ENCODE measurements at places on chromosomes 11 and 22.
A peak's percentile ranks its signal among the peaks of the same experiment; 100 is the strongest.

- DNase-seq = no peak
Measured at GRCh38 chr11:50298182-50298988, 265.7 kb downstream of the OR4C45 start.

DNA sequence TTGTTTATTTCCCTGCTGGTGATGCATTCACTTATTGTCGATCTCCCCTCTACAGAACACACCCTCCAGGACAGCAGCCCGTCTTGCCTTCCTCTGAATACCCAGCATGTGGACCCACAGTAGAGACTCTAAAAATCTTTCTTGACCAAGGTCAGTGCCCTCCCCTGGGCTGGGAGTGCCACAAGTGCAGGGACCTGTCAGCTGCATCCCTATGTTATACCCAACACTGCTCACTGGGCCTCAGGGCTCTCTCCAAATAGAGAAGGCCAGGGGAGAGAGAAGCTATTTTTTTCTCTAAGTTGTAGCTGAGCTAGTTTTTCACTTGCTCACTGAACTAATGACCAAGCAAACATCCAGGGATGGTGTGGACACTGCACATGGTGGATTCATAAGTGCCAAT lies 9.8 kb downstream of the KCNJ1 start:
- DNase-seq = no peak

DNA sequence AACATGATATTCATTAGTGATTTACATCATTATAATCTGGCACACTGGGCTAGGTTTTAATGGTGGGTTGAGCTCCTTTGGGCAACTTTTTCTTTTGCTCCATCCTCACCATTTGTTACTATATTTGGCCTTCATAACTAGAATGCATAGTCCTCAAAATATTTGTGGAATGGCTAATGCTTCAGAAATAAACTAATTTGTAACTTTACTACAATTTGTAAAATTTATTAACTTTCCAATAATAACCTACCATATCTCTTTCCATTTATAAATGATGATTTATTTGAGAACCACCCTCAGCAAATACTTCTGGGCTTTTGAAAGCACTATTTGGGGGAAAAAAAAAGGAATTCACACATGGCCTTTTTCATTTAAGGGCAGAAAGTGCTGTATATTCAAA lies 79.7 kb downstream of the LARGE2 start:
- DNase-seq = no peak

- peak; percentile 63 for DNase-seq
Measured at GRCh38 chr11:2377511-2378443, 667 bp downstream of the CD81 start.

DNA sequence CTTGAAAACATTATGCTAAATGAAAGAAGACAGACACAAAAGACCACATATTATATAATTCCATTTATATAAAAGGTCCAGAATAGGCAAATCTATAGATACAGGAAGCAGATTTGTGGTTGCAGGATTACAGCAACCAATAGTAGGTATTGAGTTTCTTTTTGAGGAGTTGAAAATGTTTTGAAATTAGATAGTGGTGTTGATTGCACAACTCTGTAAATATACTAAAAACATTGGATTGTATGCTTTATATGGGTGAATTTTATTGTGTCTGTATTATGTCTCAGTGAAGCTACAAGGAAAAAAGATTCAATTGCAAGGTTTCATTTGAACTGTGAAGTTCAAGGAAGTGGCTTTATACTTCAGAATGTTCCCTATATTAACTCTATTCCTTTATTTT lies 3.0 kb upstream of the RRAS2 start:
- no peak for DNase-seq

DNA sequence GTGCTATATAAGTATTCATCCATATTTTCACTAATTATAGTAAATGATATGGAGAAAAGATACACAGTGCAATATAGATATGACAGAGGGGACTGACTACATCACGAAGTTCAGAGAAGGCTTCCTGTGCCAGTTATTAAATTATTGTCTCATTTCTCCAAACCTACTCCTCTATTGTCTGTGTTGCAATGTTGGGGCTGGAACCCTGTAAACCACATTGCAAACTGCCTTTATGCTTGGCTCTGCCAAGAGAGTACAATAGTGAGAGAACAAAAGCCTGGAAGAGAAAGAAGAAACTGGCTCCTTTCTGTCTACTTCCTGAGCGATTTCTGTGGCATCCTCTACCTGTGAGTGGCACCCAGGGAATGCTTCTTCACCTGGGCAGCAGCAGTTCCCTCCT lies 46.4 kb downstream of the ME3 start:
- no peak for DNase-seq

DNA sequence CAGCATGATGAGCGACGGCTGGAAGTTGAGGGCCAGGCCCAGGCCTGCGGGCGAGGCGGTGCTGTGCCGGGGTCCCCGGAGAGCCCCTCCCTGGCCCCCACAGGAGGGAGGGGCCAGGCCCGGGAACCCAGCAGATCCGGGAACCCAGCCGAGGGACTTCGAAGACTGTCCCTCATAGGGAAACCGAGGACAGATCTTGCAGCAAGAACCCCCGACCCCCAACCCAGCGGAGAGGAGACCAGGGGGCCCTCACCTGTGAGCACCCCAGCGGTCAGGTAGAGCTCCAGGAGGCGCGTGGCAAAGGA lies 2.4 kb downstream of the SLC16A8 start:
- no peak for DNase-seq

DNA sequence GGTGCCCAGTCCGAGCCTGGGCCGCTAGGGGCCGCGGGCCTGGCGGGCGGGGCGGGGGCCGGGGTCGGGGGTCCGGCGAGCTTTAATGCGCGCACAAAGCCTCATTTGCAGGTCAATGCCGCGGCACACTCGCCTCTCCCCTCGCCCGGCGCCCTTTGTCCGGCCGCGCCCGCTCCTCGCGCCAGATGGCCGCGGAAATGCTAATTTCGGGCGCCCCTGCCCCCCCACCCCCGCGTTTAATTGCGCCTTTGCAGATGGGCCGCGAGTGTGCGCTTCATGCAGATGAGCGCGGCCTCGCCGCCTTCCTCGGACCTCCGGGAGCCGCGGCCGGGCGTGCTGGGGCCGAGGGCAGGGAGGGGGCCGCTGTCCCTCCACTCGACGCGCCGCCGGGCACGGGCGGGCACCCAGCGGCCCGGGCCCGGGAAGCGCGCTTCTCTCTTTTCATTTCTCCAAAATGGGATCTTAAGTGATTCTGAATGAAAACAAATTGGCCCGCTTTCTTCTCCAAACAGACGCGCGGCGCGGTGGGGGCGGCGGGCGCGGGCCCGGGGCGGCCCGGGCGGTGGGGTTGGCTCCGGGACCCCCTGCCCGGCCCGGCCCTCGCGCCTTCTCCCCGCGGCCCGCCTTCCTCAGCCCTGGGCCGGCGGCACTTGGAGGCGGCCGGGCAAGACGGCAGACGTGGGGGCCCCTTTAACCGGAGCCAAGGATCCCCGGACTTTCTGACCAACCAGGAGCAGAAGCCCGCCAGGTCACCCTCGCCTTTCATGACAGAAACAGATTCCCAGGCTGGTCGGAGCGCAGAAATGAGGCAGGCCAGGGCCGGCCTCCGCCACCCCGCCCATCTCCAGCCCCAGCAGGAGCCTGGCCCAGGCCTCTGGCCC lies 22.9 kb downstream of the CDKN1C start:
- DNase-seq = no peak

DNA sequence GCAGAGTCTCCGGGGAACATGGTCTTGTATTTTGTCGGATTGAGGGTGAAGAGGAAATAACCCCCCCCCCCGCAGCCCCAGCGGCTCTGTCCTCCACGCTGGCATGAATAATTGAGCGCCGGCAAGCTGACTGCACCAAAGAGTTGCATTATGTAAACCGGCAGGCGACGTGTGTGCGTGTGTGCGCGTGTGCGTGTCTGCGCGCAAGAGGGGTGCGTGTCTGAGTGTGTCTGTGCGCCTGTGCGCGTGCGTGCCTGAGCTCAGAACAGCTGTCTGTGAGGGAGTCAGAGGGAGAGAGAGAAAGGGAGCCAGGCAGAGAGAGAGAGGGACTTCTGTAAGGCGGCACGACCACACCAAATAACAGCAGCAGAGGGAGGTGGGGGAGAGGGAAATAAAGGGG lies 94.4 kb downstream of the SCN3B start:
- DNase-seq = peak; percentile 28

DNA sequence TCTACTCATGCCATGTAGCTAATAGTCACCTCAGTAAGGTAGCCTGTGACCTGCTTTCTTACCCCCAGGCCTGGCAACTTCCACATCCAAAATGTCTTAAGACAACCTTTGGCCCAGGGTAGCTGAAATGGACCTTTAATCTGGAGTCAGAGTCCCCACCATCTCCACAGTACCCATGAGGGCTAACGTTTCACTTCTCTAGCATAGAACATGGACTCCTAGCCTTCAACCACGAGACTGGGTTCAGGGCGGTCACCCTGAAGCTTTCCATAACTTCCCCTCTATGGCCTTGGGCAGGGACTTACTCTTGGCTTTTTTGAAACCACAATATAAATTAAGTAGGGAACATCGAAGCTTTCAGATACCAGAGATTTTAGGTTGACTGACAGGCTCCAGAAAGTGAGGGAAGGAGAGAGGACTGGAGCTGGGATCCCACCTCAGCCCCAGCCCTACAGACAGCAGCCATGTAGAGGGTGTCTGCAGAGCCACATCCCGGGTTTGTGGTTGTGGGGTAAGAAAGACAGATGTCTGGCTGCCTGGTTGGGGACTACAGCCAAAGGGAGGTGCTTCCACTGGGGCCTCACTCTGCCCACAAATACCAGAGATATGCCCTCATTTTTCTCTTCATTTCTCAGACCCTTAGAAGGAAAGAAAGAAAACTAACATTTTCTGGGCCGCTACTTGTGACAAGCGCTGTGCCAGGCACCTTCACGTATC lies 2.6 kb downstream of the TBC1D10A start:
- peak; percentile 78 for DNase-seq

DNA sequence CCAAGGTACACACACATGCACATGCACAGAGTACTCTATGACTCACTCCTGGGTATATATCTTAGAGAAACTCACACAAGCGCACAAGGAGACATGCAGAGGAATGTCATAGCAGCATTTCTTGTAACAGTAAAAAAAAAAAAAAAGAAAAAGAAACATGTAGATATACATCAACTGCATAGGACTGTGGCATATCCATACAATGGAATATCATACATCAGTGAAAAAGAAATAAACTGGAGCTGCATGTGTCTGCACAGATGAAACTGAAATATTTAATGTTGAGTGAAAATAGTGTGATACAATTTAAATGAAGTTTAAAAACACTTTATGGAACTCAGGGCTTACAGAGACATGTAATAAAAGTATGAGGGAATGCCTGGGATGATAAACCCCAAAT lies 46.4 kb downstream of the SYT13 start:
- no peak for DNase-seq

DNA sequence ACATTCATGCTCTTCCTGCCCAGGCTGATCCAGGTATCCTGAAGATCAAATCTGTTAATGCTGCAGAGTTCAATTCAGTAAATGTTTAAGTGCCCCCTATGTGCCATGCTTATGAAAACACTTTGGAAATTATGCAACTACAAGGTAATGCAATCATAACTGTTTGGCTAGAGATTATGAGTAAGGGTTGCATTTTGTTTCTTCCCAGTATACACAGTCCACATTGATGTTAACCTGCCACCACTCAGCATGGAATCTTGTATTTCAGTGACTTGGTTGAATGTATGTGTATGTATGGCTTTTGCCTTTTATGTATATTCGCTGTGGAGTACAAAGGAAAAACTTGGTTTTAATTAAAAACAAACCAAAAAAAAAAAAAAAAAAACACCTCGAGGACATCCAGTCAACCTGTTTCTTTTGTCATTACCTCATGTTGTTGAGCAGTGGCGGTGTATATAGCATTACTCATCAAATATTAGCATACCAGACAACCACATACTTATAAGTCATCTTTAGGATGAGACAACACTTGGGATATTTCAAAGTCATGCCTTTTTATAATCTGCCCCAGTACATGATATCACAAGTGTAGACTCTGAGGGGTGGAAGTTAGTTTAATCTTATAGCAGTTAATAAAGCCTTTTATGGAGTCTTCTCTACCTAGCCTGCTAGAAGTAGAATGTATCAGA lies 86.1 kb upstream of the HORMAD2 start:
- DNase-seq = peak; percentile 62

GRCh38 chr11:128448981-128449713 lies 138.2 kb downstream of the ETS1 start:
- DNase-seq = no peak

DNA sequence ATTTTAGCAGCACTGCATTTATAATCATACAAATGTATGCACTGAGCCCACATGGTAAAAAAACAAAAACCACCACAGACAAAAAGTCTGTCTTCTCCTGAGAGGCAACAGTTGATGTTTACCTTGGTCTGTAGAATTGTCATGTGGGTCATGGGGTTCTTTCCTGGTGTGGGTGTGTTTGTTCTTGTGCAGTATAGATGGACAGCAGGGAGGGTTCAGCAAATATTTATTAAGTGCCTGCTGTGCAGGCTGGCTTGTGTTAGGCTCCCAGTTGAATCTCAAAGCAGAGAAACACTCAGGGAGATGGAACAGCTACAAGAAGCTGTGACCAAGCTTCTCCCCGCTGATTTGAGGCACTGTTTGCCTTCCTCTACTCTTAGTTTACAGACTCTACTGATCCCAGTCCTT lies 82.2 kb downstream of the PISD start:
- DNase-seq = no peak

DNA sequence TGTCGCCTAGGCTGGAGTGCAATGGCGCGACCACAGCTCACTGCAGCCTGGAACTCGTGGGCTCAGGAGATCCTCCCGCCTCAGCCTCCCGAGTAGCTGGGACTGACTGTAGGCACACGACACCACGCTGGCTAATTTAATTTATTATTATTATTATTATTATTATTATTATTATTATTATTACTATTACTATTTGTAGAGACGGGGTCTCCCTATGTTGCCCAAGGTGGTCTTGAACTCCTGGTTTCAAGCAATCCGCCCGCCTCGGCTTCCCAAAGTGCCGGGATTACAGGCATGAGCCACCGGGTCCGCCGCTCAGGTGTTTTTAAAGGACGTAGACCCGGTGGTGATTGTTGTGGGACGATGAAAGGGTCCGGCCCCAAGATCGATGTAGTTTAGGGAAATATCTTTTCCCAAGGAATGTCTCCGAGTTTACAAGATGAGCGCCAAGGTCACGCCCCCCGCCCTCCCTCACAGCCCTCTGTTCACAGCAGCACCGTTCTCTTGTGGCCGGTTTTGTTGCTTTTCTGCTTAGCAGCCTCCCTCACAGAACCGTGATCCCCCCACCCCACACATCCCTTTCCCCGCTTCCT lies 728 bp upstream of the POGLUT3 start:
- DNase-seq = no peak

- no peak for DNase-seq
Measured at GRCh38 chr11:97746818-97747217, 1273.9 kb upstream of the CNTN5 start.

DNA sequence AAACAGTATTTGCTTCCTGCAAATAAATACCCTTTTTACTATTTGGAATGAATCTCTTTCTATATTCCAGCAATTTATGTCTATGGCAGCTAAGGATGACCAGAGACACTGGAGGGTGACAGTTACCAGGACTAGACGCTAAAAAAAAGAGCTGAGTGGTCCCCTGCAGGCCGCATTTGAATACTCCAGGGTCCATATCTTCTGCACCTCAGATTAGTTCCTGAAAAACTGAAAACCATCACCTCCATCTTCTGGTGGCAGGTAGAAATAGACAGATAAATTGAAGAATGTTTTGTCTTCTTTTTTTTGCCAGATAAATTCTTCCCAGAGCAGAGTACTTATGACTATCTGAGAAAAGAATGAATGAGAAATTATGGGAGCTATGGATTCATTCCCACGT lies 145.6 kb downstream of the CSNK2A3 start:
- no peak for DNase-seq

Measured in hematopoietic multipotent progenitor cell treated with erythropoietin and hydrocortisone succinate and interleukin-3 and kit ligand, for 6 days (in vitro differentiated cells).